Activated CD4-positive, alpha-beta T cell treated with anti-CD3 and anti-CD28 coated beads, Interleukin-2, amount 50 U/mL, for 1 hour (primary cell): ENCODE measurements at places on chromosomes 2 and 18.

DNA sequence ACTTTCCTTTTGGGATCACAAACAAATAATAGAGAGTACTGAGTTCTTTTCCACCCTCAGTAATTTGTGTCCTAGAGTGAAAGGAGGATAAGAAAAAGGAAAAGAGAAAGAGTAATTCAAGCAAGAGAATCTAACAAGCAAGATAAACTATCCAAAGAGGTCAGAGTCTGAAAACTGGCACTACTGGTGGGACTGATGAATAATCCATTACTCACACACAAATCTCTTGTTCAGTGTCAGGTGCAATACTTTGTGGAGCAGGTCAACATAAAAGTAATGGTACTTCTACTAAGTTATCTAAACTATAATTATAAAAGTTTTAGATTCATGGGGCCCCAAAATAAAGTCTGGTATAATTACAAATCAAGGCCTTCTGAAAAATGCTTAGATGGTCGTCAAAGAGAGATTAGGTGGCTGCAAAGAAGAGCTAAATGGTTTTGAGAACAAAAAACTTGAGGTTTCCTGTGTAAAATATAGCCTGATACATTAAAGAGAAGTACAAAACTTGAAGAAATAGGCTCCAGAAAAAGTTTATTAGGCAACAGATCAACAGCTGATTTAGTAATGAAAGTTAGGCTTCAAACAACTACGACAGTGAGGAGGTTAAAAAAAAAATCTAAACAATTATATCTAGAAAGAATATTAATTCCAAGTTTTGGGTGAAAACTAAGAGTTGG lies 109.4 kb downstream of the BAZ2B start:
- DNase-seq, result no peak

GRCh38 chr2:33134791-33135560 lies 188.2 kb downstream of the LTBP1 start:
- DNase-seq, result no peak

DNA sequence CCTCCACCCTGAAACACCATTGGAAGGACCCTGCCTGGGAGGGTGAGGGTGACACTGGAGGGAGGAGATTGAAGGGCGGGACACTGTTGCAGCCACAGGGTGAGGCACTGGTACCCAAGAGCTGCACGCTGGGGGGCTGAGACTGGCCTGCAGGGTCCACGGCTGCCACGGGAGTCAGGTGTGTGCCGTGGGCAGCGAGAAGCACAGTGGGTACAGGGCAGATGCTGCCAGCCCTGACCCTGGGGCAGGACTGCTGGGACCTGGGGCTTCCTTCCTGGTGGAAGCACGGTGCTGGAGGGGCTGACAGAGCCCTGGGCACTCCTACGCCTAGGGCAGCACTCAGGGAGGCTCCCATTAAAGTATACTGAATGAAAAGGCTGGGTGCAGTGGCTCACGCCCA lies 16.6 kb downstream of the CYS1 start:
- DNase-seq, result no peak

DNA sequence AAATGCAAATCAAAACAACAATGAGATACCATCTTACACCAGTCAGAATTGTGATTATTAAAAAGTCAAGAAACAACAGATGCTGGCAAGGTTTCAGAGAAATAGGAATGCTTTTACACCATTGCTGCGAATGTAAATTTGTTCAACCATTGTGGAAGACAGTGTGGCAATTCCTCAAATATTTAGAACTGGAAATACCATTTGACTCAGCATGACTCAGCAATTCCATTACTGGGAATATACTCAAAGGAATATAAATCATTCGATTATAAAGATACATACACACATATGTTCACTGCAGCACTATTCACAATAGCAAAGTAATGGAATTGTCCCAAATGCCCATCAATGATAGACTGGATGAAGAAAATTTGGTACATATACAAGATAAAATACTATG lies 516.7 kb downstream of the ERBB4 start:
- no peak for DNase-seq

GRCh38 chr2:53753041-53753440 lies 14.6 kb upstream of the CHAC2 start:
- DNase-seq, result no peak

DNA sequence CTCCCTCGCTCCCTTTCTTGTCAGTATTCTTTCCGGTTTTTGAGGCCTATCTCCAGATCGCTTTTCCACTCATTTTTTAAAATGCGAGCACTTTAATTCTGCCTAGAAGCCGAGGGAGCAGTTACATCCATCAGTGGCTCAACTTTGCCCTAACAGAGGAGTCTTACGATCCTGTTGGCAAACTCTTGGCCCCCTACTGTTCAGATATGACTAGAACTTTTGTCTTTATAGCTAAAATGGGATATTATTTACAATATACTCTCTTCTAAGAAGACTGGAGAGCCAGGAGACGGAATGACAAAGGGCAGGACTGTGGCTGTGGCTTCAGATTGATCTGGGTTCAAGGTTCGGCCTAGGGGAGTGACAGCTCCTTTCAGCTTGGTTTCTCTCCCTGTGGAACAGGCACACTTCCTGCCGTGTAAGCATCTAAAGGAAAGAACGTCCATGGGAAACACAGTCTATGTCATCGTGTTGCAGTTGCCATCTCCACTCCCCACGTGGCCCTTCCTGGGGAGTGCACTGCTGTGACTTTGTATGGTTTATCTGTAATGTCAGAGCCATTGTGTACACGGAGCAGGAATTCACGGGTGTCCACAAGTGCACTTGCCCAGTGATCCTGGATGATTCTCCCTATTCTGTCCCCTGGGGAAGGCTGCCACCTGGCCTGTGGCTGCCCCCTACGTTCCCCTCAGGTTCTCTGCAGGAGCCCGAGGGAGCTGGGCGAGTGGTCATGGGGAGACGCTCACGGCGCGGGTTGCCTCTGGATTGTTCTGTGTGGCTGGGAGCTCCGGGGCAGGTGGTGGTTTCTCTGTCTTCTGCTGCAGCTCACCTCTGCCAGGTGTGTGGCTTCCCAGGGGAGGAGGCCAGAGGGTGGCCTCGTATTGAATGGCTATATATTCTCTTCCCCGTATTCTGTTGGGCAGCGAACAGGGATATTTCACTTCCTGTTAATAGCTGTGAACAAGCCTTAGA lies 222.0 kb downstream of the LDLRAD4 start:
- DNase-seq, result no peak

- no peak for DNase-seq
These were observed 150.2 kb downstream of the FSHR start for GRCh38 chr2:49004036-49004626.

DNA sequence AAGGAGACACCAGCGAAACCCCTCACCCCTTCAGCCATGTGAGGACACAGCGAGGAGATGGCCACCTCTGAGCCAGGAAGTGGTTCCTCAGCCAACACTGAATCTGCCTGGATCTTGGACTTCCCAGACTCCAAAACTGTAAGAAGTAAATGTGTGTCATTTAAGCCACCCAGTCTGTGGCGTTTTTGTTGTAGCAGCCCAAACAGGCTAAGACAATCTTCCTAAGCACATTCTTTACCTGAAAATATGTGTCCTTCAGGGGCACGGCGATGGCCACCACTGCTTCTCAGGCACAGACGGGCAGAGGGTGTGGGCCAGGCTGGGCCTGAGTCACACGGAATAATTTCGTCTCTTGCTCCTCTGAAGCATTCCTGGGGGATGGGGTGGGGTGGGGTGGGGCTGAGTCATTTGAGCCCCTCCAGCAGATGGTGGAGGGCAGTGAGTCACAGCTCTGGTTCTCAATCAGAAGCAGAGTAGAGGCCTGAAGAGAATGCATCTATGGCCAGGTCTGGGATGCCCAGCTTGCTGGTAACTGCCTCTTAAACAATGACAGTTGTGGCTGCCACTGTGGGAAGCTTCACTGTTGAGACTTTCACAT lies 142.4 kb downstream of the CAPN13 start:
- DNase-seq, result no peak

DNA sequence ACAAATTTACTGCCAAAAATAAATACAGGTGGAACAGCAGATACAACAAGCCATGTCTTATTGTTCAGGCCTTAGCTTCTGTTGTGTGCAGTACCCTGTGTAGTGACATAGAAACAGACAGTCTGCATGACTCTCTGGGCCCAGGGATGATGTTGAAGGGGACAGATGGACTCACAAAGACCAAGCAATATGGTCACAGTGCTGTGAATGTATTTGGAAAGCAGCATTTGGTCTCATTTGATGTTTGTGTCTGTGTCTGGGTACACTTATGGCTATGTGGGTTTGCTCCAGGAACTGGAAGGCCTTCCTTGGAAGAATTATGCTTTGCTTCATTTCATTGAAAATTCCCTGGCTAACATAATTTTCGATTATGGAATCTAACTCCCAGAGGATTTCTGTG lies 158.5 kb downstream of the CDC42EP3 start:
- DNase-seq, result no peak

DNA sequence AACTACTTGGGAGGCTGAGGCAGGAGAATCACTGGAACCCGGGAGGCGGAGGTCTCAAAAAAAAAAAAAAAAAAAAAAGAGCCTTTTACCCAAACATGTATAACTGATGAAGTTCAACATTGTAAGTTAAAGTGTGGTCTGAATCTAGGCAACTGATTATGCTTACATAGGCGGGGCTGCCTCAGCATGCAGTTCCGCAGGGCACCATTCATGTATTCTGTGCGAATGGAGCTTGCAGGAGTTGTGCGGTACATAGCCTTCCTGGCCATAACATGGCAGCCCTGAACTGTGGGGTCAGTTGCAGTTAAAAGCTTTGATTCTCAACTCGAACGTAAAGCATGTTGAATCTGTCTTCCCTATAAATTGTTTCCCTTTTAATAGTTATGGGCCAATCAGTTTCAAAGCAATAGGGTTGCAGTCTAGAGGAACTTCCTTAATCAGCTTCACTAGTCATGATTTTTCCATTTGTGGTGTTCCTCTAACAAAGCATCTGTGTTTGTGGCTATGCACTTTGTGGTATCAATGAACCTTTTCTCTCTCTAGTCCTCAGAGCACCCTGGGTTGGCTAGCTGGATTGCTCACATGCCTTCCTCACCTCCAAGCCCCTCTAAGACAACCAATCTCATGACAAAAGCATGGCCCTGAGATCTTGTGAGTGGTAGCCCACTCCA lies 30.6 kb upstream of the CEP68 start:
- no peak for DNase-seq

DNA sequence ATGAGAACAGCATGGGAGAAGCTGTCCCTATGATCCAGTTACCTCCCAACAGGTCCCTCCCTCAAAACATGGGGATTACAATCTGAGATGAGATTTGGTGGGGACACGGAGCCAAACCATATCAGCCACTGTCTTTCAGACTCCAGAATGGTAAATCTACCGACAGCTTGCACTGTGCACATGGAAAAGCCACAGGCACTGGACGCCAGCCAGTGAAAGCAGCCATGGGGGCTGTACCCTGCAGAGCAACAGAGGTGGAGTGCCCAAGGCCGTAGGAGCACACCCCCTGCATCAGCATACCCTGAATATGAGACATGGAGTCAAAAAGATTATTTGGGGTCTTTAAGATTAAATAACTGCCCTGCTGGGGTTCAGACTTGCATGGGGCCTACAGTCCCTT lies 218.4 kb downstream of the PDE1A start:
- DNase-seq, result no peak

DNA sequence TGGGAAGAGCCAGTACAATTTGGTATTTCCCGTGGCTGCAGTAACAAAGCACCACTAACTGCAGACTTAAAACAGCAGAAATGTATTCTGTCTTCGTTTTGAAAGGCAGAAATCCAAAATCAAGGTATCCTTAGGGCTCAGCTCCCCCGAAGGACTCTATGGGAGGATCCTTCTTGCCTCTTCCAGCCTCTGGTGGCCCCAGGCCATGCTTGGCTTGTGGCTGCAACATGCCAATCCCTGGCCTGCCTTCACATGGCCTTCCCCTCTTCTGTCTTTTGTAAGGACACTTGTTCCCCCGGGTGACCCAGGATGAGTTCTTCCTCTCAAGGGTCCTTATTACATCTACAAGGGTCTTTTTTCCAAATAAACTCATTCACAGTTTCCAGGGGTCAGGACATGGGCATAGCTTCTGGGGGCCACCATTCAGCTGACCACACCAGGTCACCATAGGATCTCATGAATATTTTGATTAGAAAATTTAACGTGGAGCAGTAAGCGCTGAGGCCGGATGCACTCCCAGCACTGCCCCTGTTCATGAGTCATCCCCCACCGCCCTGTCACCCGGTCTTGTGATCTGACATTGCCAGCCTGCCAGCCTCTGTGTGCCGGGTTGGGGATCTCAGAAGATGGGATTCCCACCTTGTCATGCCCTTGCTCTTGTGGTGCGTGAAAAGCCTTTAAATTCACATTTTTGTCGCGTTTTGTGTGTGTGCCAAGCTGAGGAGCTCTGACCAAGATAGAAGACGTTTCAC lies 61.2 kb upstream of the B3GNT7 start:
- DNase-seq, result no peak

DNA sequence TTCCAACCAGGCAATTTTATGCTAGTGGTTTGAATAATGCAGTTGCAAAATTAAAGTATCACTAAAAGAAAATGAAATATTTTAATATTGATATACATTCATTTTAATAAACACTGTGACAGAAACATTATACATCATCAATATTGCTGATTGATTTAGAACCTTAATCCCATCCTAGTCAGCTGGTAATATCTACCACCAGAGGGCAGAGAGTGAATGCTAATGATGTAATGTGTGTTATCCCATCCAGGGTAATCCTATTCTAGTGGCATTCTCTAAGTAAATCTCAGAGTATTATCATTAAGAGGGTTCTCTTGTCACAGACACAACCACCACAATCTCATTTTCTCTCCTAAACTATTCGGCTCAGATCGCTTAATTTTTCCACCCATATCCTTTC lies 477.4 kb downstream of the CPS1 start:
- no peak for DNase-seq

DNA sequence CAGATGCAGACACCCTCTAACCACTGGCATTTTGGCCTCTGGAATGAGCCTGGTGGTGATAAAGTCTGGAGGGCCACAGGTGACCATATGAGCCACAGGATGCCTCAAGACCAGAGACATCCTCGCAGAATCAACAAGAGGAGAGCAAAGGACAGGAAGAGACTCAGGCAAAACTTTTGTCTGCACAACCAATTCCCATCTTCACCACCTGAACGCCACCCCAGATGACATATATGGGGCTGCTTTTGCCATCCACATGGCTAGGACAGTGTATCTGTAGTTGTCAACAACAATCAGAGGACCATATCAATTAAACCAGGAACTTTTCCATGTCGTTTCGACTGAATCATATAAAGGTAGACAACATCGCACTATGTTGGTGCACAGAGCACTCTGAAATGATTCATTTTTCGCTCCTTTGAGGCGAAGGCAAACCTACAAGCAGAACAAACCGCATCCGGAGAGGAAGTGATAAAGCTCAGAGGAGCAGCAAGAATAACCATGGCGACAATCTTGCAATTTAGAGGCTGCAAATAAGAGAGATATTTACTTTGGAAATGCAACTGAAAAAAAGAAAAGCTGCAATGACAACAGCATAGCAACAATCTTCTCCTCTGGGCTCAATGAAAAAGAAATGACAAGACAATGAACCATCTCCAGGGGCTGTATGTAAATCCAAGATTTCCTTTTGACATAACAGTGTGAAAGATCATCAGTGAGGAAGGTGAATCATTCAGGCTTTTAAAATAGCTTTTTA lies 204.5 kb downstream of the ARL4C start:
- DNase-seq, result peak; percentile 58

- DNase-seq, result no peak
These were observed 30.4 kb downstream of the CTAGE1 start for GRCh38 chr18:22387364-22387763.

GRCh38 chr2:120840795-120841487 lies 105.3 kb downstream of the GLI2 start:
- DNase-seq, result no peak

GRCh38 chr2:75182606-75183005 lies 16.7 kb downstream of the TACR1 start:
- DNase-seq, result no peak

- DNase-seq, result peak; percentile 54
These were observed 43.1 kb downstream of the INPP4A start for GRCh38 chr2:98487806-98488189.
